ENCODE measurements at places on chromosomes 12 and 14.

DNA sequence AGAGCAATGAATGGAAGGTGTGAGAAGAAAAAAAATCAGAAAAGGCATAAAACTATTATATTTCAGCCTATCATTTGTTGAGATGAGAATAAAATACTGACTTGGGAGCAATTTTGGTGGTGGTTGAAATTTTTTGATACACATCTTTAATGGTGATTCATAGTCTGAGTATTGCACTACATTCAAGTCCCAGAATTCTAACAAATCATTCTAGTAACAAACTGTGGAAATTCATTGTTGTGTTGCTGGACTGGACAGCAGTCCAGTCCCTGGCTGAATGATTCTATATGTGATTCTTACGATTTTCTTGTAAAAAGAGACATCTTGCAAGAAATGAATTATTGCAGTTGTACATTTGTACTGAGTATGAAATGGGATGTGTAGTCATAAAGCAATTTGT is 268.6 kb downstream of the TRHDE start:
- no peak for DNase-seq

DNA sequence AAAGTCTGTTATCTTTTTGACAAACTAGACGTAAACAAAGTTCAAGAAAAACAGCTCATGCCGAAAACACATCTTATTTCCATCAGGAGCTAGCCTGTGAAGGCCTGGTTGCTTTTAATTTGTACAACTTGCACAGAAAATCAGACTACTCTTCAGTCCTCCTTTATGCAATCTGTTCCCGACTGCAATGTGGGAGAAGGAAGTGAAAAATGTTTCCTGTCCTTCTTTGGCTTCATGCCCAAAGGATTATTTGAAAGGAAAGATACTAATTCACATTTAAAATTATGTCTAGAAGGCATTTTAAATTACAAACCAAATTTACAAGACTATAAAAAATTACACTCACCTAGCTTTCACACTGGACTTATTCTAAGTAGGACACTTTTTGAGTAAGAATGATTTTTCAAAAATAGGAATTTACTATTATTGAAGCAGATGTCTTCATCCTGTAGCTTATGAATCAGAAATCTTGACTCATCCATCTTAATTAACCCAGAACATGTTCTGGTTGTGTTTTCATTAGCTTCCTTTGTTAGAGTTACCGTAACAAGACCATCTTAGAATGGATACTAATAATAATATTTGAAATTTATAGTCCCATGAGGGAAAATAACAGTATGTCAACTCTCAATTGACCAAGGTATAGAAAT is 272.6 kb downstream of the PRKD1 start:
- no peak for DNase-seq

DNA sequence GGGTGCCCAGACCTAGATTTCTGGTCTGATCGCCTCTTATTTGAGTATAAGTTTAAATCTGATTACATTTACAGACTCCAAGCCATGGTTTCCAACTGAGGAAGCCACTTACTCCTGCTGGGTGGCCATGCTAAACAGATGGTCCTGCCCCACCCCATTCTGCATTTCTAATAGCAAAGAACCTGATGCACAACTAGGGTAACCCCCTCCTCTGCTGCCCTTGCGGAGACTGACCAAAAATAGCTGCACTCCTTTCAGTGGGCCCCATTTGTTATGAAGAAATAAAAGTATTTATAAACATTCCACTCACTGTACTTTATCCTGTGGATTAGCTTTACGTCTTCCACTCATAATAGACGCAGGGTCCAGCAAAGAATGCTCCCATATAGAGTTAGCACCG is 6.8 kb downstream of the GIT2 start:
- DNase-seq = no peak

GRCh38 chr12:130423991-130424857 is 86.5 kb downstream of the PIWIL1 start:
- DNase-seq = no peak

DNA sequence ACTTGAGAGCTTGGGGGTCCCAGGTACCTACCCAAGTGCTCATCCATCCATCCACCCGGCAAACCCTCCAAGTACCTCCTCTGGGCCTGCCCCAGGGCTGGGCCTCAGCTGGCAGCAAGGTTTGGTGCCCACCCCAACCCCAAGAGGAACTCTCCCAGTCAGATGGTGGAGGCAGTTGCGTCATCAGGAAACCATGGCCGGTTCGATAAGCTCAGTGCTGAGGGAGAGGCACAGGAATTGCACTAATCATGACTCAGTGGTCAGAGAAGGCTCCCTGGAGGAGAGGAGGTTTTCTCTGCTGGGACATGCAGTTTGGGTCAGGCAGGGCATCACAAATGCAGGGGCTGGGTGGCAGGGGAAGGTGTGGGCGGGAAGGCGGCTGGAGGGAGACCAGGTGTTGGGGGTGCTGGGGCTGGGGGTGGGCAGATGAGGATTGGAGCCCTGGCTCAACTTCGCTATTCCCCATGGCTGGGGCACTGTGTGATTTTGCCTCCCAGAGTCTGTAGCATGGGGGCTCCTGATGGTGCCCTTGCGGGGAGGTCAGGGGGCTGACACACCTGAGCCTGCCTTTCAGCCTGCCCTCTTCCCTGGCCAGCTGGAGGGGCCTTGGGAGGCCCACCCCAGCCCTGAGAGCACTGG is 32.2 kb downstream of the SH2B3 start:
- peak; percentile 29 for DNase-seq

DNA sequence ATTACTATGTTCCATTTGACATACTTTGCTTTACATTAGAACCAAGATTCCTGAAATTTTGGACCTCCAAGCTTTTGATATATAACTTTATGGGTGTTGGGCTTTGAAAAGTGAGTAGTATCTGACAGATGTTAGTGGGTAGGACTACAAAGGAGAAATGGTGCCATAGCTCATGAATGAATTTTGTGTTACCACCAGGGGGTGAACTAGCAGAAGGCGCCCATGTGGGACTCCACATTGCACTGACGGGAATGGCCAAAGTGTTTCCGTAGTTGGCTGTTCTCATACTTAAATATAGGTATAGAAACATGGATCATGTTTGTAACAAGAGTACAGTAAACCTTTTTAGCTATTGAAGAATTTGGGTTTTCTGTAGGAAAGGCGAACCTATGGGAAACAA is 337.5 kb downstream of the FLRT2 start:
- no peak for DNase-seq

DNA sequence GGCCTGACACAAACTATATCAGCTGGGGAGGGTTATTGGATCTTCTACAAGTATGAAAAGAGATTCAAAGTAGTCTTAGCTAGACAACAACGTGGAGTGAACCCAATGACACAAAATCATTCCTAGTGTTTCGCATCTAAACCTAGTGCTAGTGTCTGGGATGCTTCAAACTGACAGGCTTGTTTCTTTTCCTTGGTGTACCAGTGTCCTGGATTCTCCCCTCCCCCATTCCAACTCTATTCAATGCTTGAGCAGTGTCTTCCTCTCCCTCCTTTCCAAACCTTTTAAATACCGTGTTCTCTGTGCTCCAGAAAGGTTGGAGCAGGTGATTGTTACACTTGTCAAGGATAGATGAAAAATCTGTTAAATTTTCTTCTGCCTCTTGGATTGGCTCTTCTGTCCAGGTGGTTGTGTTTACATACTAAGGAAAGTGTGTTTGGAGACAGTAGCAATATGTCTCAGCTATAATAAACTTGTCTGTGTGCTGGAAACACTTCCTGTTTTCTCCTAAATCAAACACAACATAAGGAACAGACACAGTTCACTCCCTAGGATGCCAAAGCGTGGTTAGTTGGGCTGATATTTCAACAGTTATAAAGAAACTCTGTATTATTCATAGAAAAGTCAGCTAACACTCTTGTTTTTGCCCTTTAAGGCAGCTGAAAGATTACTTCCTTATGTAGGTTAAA is 14.4 kb upstream of the GUCY2C start:
- DNase-seq = no peak

DNA sequence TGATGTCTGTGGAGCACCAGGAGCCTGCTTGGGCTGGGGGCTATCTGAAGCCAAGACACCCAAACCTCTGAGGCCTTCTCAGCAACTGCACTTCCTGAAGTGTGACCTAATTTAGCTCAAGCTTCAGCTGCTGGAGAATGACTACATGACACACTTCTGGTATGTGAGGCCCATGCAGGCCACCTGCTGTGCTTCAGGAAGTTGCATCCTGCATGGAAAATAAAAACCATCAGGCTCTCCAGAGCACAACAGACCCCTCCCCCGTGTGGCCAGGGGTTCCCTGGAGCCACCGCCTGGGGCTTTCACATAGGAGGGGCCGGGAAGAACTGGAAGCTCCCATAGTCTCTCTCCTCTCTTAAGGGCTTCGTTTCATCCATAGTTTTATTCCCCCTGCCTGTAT is 217.7 kb downstream of the SLC15A4 start:
- DNase-seq = no peak

- no peak for DNase-seq
Observed at GRCh38 chr14:71729596-71729995, 202.6 kb upstream of the RGS6 start.

DNA sequence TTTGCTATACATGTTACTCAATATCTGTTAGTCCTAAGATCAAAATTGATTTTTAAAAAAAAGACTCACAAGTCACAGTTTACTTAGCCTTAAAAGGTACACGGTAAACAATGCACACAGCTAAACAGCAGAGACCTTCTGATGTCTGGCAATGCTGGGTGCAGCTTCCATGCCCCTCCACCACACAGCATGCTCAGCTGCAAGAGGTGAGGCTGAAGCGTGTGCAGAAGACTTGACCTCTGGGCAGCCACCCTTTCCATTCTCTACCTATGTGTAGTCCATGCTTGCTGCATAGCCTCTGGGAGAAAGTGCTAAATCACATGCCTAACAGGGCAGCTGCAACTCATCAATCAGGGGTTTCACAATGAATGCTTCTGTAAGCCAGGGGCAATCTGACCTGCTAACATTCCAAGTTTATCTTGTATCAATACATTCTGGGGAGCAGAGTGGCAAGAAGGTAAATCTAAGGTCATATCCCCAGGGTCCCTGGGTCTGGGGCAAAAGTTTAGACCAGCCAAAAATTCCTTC is 44.5 kb upstream of the AMN1 start:
- no peak for DNase-seq
